ENCODE measurements at places on chromosomes 5 and 9.

DNA sequence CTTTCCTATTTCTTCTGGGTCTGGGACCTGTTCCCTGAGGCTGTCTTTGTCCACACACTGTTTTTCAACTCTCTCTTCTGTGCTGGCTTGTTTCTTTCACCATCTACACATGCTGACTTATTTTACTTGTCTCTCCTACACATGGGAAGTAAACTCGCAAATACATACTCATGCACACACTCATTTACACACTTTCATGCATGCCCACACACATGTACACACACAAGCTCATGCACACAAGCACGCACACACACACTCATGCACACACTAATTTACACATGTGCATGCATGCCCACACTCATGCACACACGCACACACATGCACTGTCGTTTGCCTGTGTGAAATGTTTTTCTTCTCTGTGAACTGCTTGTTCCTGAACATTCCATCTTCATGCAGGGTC lies 169.0 kb downstream of the IRX2 start:
- no peak for DNase-seq

DNA sequence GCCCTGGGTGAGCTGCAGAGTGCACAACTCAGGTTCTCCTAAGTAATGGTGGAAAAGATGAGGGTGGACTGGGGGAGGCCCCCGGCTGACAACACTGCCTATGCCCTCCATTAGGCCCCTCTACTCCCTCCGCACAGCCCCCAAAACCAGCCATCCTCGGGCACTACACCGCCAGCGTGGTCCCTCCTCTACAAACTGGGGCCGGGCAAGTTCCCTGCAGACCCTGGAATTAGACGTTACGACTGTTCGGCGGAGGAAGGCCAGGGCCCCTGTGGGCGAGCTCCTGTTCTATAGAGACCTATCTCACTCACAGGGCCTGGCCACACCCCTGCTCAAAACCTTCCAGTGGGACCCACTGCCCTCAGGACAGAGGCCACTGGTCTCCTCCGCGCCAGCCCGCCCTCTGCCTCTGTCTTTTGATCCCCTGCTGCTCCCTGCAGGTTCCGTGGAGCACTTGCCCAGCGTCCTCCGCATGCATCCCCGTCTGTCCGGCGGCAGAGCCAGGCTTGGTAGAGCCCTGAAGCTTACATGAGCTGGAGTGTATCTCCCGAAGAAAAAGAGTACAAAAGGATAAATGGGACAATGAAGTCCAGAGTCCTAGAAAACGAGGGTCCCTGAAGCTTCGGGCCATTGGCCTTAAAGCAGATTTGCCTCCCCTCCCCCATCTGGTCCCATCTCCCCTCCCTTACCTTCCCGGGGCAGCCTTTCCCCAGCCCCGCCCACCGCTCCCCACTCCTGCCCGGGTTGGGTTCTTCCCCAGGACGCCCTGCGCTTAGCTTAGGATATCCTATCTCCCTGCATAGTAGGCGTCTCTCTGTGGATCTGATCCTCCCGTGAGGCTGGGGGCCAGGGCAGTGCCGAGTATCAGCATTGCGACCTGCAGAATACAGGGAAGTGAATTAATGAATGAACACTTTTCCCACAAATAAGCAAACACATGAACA lies 71.3 kb downstream of the HRH2 start:
- DNase-seq = peak; percentile 27

- DNase-seq = no peak
Measured at GRCh38 chr9:107218829-107219485, 64.1 kb upstream of the RAD23B start.

GRCh38 chr5:154573011-154573410 lies 95.0 kb upstream of the HAND1 start:
- DNase-seq = no peak

DNA sequence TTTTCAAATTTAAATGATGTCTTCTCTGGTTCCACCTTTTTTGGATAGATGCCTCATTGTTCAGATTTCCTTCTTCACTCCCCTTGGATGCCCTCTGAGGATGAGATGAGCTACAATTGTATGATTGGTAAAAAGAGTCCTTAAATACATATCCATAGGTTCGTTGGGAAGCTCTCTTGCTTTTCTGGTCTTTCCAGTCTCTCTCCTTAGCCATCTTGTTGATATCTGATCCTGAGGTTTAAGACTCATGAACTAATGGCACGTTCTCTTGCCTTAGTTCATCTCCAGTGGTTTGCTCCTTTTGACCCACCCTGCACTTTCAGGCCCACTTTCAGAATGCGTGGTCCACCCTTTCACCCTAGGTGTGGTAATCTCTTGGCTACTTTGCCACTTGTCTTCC lies 33.2 kb upstream of the TUT7 start:
- no peak for DNase-seq

DNA sequence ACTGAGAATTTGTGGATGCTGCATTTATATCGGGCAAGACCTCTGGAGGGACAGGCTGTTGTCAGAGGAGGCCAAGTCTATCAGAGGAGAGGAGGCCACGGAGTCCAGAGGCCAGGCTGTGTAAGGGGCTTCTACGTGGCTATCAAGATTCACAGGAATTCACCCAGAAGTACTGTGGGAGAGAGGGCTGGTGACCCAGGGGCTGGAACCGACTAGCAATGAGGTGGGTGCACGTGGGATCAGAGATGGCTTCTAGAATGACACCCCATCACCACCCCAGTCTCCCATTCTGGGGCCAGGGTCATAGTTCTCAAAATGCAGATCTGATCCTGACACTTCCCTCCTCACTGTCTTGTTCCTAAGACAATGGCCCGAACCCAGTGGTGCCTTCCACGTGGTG lies 61.2 kb upstream of the PHYKPL start:
- no peak for DNase-seq

DNA sequence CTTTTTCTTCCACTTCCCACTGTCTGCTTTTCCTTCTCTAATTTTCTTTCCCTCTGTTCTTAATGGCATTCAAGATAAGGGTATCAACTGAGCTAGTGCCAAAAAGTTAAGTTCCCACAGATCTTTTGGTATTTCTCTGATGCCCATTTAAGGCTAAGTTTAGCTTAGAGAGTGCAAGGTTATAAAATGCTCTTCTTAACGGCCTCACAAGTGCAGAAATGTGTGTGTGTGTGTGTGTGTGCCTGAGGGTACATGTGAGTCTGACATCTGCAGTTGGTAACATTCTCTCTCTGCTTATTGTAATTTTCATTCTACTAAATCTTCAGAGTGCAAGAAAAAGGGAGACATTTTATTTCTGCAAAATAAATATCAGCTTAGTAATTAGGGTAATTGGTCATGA lies 24.2 kb downstream of the FBN2 start:
- DNase-seq = no peak

GRCh38 chr9:136644593-136645351 lies 17.9 kb upstream of the EGFL7 start:
- DNase-seq = peak; percentile 73

GRCh38 chr5:9596824-9597223 lies 33.3 kb downstream of the TAS2R1 start:
- DNase-seq = no peak

DNA sequence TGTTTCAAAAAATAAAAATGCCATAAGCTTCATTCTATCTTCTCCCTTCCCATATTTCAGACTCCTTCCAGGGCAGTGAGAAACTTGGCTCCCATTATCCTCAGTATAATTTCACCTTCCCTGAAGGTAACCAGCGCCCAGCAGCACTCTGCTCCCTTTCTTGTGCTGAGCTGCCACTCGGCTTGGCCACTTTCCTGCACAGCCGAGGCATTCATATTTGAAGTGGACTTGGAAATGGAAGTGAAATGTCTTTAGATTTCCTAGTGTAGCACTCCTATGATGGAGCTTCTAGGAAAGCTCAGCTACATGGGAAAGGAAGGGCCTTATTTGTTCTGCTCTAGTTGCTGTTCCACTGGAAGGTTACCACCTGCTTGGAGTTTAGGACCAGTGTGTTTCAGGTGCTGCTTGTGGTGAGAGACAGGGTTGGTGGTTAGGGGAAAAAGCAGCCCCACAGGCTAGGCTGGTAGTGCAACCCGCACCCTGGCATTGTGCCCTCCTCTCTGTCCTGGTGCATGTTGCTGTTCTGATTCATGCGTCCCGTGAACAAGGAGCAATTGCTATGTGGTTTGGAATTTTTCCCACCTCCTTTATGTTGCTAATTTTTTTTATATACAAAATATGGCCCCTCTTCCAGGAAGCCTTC lies 53.8 kb downstream of the RAD23B start:
- no peak for DNase-seq

All from neural crest cell (in vitro differentiated cells).